Urinary bladder (tissue), 4 donors: ENCODE measurements at places on chromosomes 2 and 18.

DNA sequence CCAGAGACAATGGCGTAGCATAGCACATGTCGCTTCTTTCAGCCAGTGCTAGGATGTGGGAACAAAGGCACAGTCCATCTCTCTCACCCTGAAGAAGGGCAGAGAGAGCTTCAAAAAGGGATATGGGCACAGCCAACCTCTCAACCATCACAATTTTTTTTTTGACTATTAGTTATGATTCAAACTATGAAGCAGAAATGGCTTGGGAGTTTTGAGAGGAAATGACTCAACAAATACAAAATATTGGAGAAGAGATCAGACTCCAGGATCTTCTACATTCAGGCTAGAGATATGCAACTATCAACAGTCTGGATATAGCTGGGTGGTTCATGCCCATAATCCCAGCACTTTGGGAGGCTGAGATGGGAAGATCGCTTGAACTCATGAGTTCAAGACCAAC, 109.1 kb downstream of the MCFD2 start:
- DNase-seq = no peak

DNA sequence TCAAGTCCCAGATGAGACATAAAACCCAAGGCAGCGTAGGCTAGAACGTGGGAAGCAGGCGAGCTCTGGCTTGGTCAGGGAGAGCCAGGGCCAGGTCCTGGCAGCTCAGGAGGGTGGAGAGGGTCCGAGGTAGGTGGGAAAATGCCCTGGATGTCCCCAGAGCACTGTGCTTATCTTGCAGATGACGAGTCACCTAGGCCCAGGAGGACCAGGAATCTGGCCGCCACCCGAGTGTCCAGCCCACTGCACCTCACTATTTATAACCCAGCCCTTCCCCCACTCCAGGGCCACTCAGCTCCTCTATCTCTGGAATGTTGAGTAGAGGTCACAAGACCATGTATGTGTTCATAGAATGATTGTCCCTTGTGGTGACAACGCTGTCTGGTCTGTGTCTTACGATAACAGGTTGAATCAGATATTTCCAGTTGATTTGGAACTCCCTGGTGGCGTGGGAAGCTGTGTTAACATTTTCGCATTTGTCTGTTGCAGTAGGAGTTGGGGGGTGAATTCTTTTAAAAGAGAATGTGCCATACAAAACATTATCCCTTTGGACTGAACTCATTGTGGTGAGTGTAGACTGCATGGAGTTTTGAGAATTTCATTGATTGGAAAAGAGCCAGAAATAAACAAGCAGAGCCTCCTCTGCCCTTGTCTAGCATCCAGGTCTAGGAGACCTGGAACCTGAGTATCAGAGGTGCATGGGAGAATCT, 47.5 kb downstream of the EMILIN2 start:
- no peak for DNase-seq

GRCh38 chr18:76382275-76382674, 112.8 kb downstream of the ZNF516 start:
- no peak for DNase-seq

- DNase-seq = no peak
Observed at GRCh38 chr2:2992634-2993033, 385.0 kb downstream of the EIPR1 start.

DNA sequence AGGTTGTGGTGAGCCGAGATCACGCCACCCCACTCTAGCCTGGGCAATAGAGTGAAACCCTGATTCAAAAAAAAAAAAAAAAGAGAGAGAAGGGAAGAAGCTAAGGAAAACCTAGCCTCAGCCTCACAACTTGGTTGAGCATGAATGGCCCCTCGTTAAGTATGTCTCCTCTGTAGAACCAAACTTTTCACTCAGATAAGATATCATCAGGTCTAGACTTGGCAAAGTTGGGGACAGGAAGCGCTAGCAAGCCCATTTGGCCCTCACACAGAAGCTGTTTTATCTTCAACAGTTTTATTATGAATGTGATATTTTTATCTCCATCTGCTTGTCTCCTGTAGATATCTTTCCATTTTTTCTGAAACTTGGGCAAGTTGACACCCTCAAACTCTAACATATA, 3.5 kb upstream of the ASXL2 start:
- no peak for DNase-seq

DNA sequence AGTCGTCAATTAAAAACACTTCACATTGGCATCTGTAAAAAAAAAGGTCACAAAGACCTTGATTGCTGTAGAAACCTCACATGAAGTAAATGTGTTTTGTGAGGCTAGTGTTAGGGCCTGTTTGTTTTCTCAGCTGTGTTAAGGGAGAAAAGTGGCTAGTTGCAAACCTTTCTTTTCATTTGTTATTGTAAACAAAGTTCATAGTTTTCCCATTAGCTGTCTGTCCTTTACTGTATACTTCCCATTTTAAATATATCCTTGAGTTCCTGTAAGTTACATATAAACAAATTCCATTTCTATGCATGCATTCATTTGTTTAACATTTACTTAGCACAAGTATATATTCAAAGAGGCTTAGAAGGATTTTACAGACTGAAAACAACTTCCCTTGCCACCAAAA, 1250.2 kb downstream of the LRP1B start:
- no peak for DNase-seq
